Right atrium auricular region (tissue), 2 donors: ENCODE measurements at places on chromosomes 5 and 9. TPM values are rescaled to one million over a fixed set of nuclear protein-coding genes. Genes with fewer than 3 reads are reported as not detected.
A peak's percentile ranks its signal among the peaks of the same experiment; 100 is the strongest.

DNA sequence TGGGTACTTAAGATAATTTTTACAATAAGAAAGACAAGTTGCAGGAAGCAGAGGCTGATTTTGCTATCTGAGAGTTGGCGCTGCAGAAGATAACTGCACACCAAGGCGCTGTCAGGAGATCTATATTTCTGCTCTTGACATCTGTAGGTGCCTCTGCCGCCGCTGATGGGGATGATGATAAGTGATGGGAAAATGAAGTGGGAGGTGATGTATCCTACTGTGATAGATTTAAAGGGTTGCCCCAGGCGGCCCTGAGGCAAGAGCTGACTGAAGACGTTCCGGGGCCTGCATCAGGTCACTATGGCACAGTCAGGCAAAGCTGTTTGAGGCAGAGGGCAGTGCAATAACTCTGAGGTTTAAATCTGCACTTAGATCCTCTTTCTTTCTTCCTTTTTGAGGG is 78.1 kb downstream of the SNCAIP start:
- DNase-seq = no peak

GRCh38 chr9:107631788-107632187 is 142.2 kb upstream of the KLF4 start:
- no peak for DNase-seq

DNA sequence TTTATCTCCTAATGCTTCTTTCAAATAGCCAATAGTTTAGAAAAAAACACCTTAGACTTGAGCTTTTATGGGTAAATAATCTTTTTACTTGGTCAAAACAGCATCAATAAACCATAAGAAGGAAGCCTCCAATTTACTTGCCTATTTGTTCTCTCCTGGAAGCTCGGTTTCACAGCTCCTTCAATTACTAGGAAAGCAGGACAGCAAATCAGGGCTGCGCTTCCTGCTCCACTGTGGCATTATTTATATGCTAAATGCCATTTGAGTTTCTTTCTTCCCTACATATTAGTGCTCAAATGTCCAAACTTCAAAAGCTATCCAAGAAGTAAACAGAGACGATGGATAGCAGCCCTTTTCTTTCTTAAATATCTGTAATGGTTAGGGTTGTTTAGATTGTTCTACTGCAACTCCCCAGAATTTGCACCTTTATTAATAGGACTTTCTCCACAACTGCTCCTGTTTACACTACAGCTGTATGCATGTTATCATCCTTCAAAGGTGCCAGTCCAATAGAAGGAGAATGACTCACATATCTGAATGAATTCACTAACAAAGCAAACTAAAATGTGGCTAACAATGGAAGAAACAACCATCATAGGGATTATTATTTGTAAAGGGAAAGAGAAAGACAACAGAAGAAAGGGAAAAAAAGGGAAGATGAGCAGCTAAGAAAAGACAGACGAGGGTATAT is 58.7 kb downstream of the MED27 start:
- DNase-seq = no peak

DNA sequence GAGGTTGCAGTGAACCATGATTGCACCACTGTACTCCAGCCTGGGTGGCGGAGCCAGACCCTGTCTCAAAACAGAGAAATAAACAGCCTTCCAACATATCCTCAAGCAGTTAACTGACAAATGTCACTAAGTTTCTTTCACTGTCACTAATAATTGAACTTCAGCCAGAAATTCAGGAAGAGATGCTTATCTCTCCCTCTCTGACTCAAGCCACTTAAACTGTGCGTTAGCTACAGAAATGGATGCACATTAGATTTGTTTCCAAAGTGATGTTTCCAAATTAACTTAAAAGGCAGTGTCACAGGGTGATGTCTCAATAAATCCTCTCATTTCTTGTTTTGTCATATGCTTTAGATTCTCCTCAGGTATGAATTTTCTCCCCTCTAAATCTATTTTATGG is 164.9 kb downstream of the KDM4C start:
- no peak for DNase-seq

- peak; percentile 57 for DNase-seq
Observed at GRCh38 chr5:10595293-10595671, 31.4 kb downstream of the ANKRD33B start.

DNA sequence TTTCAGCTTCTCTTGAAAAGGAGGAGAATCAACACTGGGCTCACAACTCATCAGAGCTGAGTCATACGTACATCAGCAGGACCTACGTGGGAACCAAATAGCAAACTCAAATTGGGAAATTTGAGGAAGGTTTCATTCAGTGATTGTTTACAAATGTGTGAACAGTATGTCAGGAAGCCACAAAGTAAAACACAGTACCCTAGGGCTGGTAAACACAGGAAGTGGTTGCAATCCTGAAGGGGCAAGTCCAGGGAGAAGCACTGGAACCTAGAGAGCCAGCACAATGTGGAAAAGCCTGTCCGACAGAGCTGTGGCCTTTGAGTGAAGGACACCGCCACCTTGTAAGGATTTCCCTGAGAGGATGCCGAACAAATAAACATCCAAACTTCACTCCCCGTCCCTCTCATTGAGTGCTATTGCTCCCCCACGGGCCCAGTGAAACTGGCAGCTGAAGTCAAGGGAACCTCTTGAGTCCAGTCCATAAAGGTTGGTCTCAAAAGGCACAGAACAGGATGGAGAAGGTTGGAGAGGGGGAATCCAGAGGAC is 26.7 kb upstream of the RICTOR start:
- DNase-seq = no peak

GRCh38 chr5:149616727-149617285 is 35.5 kb downstream of the ARHGEF37 start:
- DNase-seq = no peak

DNA sequence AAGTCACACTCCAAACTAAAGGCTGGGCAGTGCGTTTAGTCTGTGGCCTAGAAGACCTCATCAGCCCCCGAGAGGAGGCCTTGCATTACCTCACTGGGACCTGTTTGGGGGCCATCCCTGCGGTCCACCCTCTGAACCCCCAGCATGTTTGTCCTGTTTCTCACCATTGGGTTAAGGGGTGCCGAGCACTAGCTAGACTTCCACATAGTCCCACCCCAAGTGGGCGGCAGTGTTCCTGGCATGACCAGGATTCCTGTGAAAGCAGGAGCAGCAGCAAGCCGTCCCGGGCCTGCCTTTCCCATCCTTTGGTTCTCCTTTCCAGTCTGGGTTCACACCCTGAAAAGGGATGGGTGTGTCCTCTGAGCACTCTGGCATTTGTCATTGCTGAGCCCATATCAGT is 26.6 kb upstream of the SAP30L start:
- no peak for DNase-seq

DNA sequence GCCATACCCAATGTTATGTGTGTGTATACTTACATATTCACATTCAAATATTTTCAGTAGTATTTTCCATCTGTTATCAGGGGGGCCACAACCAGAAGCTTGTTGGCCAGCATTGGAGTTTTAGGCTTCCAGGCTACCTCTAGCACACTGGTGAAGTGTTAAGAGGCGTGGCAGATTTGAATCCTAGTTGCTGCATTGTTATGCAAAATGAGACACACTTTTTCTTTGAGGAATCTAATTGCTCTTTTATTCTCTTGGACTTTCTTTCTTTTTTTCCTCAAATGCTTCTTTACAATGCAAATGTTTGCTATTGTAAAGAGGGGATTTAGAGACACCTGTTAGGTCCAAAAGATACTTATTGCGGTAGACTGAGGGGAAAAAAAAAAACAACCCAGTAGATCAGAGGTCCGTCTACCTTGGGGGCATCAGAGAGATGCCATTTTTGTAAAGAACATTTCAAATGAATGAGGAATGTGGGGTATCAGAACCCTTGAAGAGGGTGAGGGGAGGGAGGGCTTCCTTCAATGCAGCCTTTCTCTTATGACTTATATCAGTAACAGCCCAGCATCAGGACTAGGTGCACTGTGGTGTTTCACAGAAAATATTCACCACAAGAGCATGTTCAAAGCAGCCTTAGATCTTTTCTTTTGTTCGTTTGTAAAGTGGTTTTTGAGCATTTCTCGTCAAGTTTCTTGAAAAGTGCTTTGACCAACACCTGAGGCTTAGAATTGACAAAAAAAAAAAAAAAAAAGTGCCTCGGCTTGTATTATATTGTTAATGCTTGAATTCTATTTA is 3.8 kb downstream of the SMARCA2 start:
- DNase-seq = no peak

Gene STC2
- 16.1 TPM for total RNA-seq

Gene DMRT3
- not detected for total RNA-seq

Gene DPH7
- total RNA-seq = 17.9 TPM

Gene NEK6
- total RNA-seq = 9.2 TPM

Gene FAM200C
- 3.3 TPM for total RNA-seq

Gene ACOT12
- total RNA-seq = not detected

Gene GNG10
- 45.1 TPM for total RNA-seq

Gene FBXO4
- 2.8 TPM for total RNA-seq

Gene TXNDC8
- not detected for total RNA-seq
